ENCODE measurements at places on chromosomes 16 and 17. TPM values are rescaled to one million over a fixed set of nuclear protein-coding genes. Genes with fewer than 3 reads are reported as not detected.

Gene GGT6
- total RNA-seq = not detected

GRCh38 chr16:73058221-73058615 lies 10.3 kb upstream of the ZFHX3 start:
- DNase-seq = no peak

DNA sequence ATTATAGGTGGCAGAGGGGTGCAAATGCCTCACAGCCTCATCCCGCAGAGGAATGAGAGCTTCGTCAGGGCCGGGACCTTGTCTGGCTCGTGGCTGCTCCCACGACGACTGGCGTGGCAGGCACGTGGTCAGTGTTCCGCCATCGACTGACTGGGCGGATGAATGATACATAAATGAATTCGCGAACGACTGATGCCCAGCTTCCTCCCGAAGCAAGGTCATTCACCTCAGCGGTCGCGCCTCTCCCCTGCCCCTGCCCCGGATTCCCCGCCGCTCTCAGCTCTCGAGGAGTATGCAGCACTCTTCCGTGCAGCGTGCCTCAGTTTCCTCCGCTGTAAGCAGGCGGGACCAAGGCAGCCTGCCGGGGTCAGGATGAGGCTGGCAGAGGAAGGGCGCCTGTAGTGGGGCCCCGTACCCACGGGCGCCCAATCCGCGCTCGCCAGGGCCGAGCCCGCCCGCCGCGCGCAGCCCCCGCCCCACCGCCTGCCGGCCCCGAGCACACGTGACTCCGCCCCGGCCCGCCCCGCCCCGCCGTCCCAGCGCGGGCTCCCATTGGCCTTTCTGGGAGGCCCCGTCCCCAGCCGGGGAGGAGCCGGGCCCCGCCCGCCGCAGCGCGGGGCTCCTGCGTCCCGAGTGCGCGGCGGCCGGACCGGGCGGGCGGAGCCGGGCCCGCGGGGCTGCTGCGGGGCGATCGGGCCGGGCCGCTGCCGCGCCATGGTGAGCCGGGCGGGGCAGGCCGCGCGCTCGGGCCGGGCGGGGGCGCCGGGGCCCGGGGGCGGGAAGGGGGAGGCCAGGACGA lies at the start of gene SNN:
Gene SNN, plus strand, starts transcription at position 632 of the 799 bp plus-strand sequence. CDS start 7,605 bp downstream, outside the sequence.
- DNase-seq = peak; percentile 27

DNA sequence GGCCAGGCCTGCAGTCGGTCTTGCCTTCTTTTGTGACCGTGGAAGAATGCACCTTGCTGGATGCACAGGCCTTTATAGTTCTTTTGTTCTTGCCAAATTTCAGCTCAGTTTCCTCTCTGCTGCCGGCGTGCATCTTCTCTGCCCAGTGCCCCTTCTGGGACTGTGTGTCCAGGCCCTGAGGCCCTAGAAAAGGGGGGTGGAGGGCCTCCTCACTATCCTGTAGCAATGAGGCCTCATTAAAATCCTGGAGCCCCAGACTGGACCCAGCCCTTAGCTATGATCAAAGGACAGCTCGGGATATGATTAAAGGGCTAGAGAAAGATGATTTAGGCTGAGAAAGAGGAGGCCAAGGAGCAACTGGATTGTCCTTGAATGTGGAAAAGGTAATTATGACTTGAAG lies 229.8 kb downstream of the SEC14L1 start:
- DNase-seq = no peak
